Left ventricle myocardium inferior (tissue), 1 donor: ENCODE measurements at places on chromosomes 2 and 18. TPM values are rescaled to one million over a fixed set of nuclear protein-coding genes. Genes with fewer than 3 reads are reported as not detected.
A peak's percentile ranks its signal among the peaks of the same experiment; 100 is the strongest.

GPR17 gene
- 0.16 TPM for total RNA-seq

DNA sequence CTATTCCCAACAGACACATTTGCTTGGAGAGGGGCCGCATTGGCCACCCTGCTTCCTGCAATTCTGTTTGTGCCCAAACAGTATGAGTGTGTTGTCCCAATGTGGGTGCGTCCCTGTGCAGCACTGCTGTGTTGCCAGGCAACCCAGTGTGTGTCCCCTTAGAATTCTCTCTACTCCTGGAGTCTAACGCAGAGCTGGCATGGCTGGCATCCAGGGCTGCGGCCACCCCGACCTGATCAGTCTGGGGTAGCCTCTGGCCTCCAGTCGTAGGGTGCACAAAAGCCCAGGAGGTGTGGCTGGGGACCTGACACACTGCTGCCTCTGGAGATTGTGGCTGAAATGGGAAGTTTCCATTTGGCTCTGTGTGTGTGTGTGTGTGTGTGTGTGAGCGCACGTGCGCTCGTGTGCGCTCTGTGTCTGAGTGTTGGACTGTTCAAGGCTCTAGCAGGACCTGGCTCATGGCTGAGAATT, 48.0 kb downstream of the TEX44 start:
- peaks cover 63% of the 10 kb centered on the region for H3K4me1 ChIP-seq
- H3K27me3 ChIP-seq, result no peaks in the 10 kb centered on the region
- peak; percentile 51 for DNase-seq
- H3K36me3 ChIP-seq, result no peaks in the 10 kb centered on the region
- peak overlapping the region; percentile 99 for H3K27ac ChIP-seq

- H3K27ac ChIP-seq, result no peak overlapping the region
- H3K4me1 ChIP-seq, result no peaks in the 10 kb centered on the region
- peaks cover 9% of the 10 kb centered on the region for H3K27me3 ChIP-seq
- DNase-seq, result no peak
- H3K4me3 ChIP-seq, result no peak overlapping the region
Measured at GRCh38 chr2:118893100-118893499, 45.7 kb upstream of the EN1 start.

GRCh38 chr18:12092398-12093229, 1.0 kb upstream of the ANKRD62 start:
- H3K27me3 ChIP-seq, result no peaks in the 10 kb centered on the region
- no peaks in the 10 kb centered on the region for H3K36me3 ChIP-seq
- no peak overlapping the region for H3K27ac ChIP-seq
- DNase-seq, result no peak

MFF gene
- 88.0 TPM for total RNA-seq

DNA sequence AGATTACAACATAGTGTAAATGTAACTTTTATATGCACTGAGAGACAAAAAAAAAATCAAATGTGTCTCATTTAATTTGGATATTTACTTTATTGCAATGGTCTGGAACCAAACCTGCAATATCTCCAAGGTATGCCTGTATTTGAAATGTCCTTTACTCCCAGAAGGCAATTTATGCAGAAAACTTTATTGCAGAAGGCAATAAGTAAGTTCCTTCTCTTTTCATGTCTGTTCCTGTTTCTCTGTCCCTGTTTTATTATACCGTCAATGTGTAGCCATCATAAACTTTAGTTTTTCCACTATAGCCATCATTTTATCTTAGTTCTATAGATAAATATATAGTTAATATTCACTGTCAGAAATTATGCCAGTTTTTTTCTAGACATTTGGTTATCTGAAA, 513.1 kb upstream of the FAM98A start:
- H3K4me3 ChIP-seq, result no peak overlapping the region
- DNase-seq, result no peak
- H3K36me3 ChIP-seq, result no peaks in the 10 kb centered on the region
- no peaks in the 10 kb centered on the region for H3K27me3 ChIP-seq
- H3K27ac ChIP-seq, result no peak overlapping the region
- H3K4me1 ChIP-seq, result no peaks in the 10 kb centered on the region
